ENCODE measurements at places on chromosomes 1 and 21.

DNA sequence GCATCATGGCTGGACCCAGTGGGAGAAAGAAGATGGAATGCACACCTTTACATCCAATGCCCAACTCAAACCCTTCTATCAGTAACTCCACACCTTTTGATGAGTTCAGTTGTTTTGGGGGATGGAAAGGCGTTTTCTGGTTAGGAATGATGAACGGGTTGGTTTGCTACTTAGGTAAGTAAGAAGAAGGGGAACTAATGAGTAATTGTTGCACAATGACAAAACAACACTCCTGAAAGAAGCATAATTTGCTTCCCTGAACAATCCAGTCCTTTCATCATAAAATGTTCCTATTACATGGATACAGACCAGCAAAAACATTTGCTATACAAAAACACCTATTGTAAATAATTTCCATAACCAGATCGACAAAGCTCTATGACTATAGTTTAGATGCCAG, 35.9 kb upstream of the NFIA start:
- no peak for DNase-seq

DNA sequence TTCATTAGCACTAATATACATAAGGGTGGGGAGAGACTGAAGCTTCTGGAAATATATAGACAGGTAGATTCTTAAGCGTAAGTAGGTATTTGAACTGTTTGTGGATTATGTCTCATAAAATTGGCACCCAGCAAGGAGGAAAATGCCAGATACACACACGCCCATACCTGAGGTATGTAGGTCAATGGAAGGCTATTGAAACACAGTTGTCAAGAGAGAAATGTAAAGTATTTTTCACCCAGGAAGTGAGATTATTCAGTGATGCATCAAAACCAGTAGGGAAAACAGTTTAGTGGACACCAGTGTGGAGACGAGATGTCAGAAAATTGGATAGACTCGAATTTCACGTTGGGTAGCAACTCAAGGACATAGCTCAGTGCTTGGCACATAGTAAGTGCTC, 4.7 kb upstream of the RSPH1 start:
- no peak for DNase-seq

GRCh38 chr1:97366984-97367383, 553.9 kb downstream of the DPYD start:
- DNase-seq: no peak

DNA sequence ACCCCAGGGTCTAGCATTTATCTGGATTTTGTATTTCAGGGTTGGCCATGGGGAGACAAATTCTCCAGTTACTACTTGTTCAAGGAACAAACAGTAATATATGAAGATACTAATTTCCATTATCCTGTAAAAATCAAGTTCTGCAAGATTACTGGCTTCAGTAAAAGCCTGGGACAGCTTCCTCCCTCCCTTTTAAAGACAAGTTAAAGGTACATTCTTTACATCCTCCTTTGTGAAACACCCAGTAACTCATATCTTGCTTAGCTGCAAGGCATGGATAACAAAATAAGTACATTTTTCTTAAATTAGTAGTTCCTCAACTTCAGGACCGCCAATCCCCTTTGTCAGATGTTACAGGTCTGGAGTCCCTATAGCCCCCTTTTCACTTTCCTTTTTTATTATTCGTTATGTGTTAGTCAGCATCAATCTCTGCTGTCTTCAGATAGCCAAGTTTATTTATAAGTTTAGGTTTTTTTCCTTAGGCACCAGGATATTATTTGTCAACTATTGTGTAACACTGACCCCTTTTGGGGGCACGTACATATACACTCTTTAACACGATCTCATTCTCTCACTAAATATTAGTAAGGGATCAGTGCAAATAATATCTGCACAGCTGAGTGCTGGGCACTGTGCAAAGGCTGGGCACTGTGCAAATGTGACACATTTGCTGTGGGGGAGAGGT, 9.8 kb downstream of the ERRFI1 start:
- no peak for DNase-seq

DNA sequence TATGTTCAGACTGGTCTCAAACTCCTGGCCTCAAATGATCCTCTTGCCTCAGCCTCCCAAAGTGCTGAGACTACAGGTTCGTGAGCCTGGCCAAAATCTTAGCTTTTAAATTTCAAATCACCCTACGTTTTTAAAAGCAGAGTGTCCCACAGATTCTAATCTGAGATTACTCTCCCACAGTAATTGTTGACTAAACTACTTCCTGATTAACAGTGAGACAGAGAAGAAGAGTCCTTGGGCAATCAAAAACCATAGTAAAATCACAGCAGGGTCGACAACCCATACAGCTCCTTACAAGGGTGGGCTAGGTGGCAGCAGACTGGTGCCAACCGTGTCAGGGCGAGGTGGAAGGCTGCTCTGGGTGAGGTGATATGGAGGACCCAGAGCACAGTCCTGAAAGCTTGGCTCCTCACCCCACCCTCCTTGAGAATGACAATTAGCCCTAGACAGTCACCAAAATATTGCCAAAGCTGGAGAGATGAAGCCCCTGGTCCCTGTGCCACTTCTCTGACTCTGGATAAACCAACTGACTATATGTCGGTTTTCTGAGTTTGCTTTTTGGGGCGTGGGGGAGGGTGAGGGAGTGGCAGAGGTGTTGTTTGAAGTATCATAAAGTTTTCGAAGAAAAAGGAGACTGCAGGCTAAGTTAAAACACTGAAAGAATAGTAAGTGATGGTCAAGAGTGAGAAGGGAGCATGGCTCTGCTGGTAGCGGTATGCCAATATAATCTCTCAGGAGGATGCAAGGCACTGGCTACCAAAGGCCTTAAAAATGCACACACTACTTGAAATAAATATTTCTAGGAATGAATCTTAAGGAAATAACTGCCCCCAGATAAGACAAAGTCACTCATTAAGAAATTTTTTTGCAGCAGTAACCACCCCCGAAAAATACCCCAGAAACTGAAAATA, 86.8 kb downstream of the SLC45A1 start:
- no peak for DNase-seq

DNA sequence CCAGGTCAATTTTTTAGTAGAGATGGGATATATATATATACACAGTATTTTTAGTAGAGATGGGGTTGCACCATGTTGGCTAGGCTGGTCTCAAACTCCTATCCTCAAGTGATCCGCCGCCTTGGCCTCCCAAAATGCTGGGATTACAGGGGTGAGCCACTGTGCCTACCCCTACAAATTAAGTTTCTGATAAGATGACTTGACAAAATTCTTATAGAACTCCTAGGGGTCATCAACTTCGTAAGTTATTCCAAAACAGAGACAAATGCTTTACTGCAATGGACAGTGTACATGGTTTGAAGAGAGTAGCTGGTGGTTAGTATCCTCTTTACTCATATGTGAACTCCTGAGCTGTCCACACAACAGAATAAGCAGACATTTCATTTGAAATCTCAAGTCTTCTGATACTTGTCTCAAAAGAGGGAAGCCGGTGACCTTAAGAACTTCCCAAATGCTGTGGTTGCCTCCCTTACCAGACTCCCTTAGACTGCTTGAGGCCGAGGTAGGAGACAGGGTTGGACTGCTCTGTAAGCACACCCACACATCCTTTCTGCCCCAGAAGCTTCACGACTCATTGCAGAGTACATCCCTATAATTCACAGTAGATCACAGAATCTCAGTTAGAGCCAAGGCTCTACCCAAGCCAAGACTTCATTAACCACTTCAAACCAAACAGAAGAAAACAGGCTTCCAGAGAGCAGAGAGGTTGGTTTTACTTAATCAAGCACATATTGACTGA, 244.1 kb upstream of the IRF2BP2 start:
- DNase-seq: no peak

DNA sequence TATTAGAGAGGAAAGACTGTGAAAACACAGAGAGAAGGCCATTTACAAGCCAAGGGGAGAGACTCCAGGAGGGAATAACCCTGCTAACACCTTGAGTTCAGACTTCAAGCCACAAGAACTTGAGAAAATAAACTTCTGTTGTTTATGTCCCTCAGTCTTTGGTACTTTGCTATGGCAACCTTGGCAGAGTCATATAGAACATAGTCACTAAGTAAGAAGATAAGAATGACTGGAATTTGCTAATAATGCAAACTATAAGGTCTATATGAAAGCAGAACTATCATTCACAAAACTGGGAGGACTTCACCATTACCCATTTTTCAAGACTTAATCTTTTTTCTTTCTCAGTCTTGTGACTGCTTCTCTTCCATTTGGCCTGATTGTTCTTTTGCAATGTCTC, 767.3 kb upstream of the ADAMTS5 start:
- DNase-seq: no peak

DNA sequence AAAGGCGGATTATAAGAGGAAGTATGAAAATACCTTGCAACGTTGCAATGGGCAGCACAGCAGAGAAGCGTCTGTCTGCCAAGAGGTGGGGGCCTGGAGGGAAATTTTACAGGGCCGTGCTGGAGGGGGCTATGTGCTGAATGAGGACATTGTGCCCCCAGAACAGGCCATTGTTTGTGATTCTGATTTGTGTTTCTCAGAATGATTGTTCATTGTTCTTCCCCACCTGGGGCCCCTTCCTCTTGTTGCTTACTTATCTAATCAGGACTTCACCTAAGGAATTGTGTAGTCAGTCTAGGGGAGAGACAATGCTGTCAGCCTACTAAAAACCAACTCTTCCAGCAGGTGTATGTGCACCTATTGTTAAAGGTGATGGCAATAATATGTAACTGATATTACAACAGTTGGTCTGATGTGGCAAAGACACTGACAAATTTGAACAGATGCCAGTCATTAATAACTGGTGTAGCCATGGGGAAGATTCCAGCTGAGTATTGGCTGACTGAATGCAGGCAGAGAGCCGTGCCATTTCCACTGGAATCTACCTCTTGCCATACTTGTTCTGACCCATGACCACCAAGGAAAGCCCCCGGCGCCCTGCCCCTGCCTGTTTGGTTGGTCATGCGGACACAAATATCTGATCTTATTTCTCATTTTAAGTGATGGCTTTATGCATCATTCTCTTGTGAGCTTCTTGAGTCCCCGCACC, 45.2 kb upstream of the PSEN2 start:
- no peak for DNase-seq

DNA sequence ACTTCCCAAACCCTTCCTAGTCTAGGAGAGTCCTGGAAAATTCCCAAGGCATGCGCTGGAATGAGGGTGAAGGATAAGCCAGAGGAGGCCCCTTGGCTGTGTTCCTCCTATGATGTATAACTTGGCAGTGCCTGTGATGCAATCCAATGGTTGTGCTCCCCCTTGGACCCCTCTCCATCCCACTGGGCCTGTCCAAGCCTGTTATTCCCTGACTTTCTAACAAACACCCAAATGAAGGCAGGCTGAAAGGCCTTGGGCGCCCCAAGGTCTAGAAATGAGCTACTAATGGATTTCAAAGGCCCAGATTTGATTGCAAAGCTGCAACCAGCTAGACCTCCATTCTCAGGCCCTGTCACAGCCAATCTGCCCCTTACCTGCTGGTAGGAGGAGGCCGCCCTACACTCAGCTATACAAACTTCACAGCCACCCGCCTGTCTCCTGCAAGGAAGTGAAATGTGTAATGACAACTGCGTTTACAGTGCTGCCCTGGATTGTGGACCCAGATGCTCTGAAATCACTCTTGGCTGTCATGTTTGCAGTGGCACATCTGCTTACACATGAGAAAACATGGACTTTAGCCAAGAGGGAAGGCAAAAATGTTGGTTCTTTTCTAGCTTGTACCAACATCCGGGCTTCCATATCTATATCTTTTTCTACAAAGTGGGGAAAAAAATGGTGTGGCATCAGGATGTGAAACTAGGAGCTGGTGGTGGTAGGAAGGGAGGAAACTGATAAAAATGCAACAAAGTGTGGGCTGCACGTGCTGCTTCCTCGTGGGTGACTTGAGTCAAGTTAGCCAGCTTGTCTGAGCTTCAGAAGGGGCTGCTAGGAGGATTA, 130.4 kb downstream of the TRABD2B start:
- no peak for DNase-seq

DNA sequence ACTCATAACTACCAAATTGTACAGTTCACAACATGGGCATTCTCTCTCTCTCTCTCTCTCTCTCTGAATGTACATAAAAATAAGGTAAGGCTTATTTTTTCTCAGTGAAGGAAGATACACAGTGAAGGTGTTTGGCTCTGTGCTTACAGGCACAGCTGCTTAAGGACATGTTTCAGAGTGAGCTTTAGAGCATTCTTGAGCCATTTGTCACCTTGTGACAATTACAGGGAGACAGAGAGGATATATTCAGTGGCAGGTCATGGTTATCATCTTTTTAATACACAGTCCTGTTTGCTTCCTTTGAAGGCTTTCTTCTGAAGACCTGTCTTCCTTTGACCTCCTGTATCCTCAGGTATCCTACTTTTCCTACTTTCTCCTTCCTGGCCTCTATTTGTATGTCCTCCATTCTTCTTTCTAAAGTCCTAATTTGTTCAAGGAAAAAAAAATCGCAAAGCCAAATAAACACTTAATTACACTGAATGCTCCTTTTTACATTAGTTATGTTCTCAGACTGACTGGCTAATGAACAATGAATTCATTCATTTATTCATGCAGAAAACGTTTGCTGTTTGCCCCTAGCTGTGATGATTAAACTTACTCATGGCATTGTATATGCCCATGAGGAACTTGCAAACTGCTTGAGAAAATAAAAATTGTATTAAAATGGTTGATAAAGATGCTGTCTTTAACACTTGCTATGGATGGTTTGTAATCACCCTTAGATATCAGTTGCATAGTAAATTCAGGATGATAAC, 33.4 kb downstream of the HSD17B7 start:
- no peak for DNase-seq

DNA sequence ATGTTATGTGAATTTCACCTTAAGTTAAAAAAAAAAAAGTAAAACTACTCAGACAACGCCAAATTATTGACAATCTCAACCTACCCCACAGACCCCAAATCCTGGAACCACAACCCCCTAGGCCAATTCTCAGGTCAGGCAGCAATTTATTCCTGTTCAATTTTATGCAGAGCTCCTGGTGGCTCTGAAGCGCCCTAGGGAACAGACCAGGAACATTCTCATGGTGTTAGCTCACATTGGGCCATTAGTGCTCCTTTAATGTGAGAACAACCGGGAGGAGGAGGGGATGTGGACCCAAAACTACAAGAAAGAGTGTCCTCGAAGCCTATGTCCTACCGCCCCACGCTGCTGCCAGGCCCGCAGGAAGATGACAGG, 403 bp upstream of the PSEN2 start:
- DNase-seq: no peak

DNA sequence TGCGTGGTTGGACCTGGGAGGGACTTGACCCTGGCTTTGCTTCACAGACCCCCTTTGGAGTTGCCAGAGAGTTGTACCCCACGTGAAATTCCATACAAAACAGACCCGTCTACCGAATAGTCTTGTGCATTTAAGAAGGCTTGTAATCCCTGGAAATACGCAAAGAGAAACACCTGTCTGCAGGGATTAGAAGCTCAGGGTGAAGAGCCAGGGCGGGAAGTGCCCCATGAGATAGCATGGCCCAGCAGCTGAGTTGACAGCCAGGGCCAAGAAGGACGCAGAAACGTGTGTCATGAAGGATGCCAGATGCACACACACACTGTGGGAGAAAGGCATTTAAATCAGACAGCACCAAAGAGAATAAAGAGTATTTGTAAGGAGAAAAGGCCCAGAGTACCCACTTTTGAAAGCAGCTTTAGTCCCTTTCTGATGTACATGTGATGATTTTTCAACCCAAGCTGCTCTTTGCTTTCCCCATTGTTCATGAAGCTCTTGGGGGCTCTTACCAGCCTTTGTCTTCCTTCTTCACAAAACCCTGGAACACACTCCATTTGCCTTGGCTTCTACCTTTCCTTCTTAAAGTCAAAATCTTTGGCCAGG, 46.6 kb downstream of the PCP4 start:
- DNase-seq: no peak
